Stimulated activated CD4-positive, alpha-beta T cell treated with anti-CD3 and anti-CD28 coated beads, Interleukin-1b, Interleukin-23, amount 100 ng/mL, for 1 hour (primary cell): ENCODE measurements at places on chromosomes 1 and 21.

DNA sequence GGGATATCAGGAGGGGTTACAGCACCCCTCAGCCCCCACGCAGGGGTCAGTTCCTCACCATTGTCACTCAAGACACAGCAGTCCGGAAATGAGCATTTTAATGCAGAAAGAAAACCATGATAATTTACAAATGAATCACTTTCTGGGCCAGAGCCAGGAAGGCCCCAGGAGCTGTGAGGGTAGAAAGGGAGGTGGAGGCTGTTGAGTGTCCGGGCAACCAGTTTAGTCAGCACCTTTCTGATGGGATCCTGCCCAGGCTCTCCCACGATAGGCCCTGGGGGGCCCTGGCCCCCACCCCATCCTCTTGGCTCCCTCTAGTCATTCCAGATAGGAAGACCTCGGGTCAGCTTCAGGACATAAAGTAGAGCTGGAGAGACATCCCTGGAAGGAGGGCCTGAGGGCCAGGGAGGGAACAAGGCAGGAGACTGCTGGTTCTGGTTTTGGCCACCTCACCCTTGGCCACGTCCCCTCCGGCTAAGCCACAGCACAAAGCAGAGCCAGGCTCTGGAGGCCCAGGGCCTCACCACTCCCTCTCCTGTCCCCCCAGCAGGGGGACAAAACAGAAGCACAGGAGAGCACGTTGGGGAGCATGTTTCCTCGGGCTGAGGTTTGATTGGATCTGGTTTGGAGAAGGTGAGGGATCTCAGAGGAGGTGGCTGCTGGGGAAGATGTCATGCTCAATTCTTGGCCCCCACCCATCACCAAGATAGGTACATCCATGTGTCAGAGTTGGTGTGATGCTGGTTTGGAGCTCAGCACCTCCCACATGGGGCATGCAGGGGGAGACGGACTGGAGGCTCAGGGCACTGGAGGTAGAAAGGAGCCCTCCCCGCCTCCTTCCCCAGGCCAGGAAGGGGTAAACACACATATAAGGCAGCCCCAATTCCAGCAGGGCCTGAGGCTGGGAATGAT is 20.6 kb downstream of the ETNK2 start:
- DNase-seq: no peak

DNA sequence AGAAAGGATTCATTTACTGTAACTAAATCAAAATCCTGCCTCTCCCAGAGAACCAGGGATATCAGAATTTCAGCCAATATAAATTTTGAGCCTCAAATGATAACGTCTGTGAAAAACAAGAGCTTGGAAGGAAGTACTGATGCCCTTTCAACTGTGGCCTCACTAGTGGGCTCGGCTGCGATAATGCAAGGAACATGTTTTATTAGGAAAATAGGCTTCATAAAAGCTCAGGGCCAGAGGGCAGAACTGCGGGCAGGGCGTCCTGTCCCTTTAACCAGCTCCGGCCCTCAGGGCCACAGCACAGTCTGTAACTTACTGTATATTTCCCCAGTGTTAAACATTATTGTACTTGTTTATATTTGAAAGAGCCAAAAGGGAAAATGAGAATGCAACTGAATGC is 122.0 kb downstream of the PEX14 start:
- no peak for DNase-seq

DNA sequence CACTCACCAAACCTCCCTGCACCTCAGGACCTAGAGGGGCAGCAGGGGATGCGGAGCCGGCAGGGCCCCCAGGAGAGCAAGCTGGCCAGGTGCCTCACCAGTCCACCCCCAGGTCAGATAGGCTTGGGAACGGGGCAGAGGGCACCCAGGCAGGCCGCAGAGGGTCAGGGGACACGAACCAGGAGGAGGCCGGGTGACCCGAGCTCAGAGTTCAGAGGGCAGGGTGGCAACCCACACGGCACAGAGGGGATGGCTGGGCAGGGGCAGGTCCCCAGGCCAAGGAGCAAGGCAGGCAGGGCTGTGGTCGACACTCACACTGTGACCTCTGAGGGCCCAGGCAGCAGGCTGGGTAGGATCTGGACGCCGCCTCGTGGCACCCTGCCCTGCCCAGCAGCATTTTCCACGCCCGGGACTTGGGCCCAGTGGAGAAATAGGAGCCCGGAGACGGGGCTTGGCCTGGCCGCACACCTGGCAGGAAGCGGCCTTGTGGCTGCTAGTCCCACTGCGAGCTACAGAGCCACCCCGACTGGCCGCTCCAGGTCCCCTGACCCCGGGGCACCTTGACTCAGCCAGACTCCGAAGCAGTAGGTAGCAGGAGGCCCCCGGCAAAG is 5.3 kb downstream of the DVL1 start:
- DNase-seq: no peak

GRCh38 chr1:235207209-235207565 is 46.1 kb upstream of the RBM34 start:
- DNase-seq: no peak

GRCh38 chr1:228717081-228717480 is 18.2 kb upstream of the RHOU start:
- DNase-seq: no peak

DNA sequence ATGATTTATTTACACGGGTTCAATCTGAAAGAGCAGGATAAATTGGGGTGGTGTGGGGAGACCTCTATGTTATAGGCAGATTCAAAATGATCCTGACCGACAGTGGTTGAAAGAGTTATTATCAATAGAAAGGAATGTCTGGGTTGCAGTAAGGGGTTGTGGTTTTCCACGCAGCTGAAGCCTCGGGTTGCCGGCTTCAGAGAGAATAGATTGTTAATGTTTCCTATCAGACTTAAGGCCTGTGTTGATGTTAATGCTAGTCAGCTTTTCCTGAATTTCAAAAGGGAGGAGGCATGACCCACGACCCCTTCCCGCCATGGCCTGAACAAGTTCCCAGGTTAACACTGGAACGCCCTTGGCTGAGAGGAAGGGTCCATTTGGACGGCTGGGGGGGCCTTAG is 2.2 kb upstream of the UBE2J2 start:
- DNase-seq: no peak

DNA sequence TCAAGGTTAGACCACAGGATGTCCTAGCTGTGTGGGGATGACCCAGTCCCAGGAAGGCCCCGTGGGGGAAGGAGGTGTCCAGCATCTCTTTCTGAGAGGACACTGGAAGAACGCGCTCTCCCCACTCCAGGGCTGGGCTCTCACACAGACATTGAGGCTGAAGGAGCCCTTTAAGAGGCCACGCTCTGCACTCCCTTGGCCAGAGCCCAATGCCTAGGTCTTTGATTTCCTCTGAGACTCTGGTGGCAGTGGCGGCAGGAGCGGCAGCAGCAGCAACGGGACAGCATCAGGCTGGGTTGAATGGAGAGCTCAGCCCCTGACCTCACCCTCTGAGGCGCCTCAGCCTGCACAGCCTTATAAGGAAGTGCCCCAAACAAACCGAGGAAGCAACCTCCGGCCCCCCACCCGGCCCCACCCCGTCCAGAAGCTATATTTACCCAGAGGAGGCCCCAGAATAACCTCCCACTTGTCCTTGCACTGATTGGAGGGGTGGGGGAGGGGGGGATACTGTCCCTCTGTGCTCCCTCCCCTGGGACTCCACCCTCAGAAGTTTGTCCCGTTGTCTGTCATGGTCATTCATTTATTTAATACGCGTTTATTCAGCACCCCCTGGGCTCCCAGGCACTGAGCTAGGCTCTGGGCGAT is 12.3 kb downstream of the NES start:
- DNase-seq: no peak
